ENCODE measurements at places on chromosomes 2 and 18. TPM values are rescaled to one million over a fixed set of nuclear protein-coding genes. Genes with fewer than 3 reads are reported as not detected.

- DNase-seq, result no peak
Measured at GRCh38 chr2:150476809-150477302, 10.6 kb downstream of the RND3 start.

GRCh38 chr18:59276047-59276446, 2.8 kb upstream of the RAX start:
- DNase-seq, result no peak

GRCh38 chr2:231399853-231400680, 4.6 kb downstream of the B3GNT7 start:
- no peak for DNase-seq

DNA sequence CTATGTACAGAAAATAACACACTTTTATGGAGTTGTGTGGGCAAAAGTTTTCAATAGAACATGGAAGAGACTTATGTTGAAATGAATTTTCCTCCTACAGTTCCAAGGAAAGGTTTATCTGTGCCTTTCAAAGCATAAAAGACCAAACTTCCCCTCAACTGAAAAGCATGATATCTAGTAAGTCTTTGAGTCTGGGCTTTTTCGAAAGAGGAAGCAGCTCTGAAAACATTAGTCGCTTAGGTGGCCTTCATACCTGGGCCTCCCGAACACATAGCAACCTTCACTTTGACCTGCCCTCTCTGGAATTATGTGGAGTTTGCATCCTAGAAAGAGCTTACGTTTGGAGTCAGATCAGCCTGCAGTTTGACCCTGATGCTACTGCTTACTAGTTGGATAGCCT, 4.8 kb upstream of the CAPN14 start:
- DNase-seq, result no peak

DNA sequence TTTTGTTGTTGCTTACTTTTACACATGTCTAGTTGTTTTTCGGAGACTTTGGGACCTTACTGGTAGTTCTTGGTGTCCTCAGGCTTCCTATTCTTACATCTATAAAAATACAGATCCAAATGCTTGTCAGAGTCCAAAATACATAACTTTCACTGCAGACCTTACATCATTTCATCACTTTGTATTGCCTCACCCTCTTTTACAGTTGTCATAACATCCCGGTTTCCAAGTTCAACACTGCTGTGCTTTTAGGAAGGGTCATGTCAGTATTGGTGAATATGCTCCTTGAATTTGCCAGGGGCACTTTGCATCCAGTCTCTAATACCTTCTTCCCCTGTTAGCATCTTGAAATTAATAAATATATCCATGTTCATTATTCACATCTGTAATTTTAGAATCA, 518.2 kb upstream of the RAB12 start:
- no peak for DNase-seq

DNA sequence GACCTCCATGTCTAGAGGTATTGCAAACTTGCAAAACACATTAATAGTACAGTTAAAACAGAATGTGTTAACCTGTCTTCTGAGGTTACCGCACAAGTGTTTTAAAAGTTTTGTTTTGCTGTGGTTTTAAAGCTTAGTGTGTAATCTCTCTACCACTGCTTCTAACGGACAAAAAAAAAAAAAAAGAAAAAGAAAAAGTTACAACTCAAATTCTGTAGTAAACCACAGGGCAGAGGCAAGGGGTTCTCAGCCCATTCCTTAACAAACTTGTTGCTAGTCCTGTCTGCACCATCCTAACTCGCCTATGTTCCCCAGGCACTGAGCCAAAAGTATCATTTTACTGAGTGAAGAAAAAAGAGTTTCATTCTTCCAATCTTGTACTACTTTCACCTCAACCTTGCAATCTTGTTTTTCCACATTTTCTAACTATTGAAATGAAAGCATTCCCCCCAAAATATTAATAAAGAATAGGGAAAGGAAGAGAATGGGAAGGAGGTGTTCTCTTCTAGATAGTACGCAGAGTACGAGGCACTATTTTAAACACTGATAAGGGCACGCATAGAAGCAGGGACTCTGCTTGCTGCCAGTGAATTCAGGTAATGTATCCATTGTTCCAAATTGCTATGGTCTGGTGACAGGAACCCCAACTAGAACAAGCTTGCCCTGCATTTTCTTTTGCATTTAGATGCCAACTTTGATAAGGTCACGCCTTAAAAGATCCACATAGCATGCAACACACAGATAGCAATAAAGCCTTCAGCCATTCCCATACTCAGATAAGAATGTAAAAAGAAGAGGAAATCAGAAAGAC, 47.1 kb downstream of the IKZF2 start:
- no peak for DNase-seq

DNA sequence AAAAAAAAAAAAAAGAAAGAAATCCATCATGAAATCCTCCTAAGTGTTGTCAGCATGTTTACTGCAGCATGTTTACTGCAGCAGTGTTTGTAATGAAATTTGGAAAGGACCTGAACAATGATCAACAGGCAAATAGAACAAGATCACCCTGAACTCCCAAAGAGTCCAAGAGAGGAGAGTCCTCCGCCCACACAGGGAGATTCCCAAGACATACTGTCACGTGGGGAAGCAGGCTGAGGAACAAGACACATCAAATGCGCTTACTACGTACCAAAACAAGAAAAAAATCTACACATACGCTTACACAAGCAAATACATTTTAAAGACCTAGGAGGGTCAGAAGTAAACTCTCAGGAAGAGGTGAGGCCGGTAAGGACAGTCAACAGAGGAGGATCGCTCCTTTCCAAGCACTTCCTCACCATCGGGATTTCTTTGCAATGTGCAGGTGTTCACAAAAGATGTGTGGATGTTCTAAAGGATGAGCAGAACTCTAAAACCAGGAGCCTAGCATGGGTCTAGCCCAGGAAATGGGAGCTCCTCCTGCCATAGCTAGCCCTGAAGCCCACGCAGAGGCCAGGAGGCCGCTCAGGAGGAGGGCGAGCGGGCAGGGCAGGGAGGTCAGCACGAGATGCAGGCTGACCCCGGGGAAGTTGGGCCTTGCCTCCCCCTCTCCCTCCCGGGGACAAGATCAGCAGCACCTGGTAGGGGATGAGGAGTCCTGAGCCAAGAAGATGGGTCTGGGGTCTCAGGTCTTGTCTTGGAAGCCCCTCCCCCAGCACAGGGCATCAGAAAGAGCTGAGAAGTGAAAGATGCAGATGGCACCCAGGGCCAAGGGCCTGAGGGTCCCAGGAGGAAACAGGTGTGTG, 66.4 kb downstream of the ZNF516 start:
- no peak for DNase-seq

- DNase-seq, result no peak
Measured at GRCh38 chr2:15803543-15804245, 136.7 kb upstream of the MYCN start.

- DNase-seq, result no peak
Measured at GRCh38 chr2:171401947-171402346, 31.8 kb downstream of the METTL8 start.

GRCh38 chr2:237466211-237466610, 20.8 kb upstream of the MLPH start:
- no peak for DNase-seq

DNA sequence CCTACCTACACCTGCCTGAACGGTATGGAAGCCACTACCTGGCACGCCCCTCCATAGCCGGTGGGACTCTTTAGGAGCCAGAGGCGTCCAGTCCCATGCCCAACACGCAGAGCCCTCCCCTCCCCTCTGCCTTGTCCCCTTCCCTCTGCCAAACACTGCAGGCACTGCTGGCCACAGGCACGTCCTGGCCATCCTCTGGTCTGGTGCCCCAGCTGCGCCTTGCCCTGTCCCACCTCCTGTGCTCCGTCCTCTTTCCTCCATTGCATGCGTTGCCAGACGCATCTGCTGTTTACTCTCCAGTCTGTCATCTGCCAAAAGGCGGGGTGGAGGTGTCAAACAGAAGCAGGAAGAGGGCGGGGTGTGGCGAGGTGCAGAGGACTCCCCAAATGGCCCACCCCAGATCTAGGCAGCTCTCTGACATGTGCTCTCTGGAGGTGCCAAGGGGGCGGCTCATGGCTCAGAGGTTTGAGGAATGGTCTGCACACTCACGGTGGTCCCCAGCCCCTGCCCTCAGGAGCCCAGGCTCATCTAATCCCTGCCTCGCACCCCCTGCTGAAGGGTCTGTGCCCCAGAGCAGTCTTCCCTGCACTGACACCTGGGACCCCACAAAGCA, 45.1 kb downstream of the HS6ST1 start:
- peak; percentile 41 for DNase-seq

DNA sequence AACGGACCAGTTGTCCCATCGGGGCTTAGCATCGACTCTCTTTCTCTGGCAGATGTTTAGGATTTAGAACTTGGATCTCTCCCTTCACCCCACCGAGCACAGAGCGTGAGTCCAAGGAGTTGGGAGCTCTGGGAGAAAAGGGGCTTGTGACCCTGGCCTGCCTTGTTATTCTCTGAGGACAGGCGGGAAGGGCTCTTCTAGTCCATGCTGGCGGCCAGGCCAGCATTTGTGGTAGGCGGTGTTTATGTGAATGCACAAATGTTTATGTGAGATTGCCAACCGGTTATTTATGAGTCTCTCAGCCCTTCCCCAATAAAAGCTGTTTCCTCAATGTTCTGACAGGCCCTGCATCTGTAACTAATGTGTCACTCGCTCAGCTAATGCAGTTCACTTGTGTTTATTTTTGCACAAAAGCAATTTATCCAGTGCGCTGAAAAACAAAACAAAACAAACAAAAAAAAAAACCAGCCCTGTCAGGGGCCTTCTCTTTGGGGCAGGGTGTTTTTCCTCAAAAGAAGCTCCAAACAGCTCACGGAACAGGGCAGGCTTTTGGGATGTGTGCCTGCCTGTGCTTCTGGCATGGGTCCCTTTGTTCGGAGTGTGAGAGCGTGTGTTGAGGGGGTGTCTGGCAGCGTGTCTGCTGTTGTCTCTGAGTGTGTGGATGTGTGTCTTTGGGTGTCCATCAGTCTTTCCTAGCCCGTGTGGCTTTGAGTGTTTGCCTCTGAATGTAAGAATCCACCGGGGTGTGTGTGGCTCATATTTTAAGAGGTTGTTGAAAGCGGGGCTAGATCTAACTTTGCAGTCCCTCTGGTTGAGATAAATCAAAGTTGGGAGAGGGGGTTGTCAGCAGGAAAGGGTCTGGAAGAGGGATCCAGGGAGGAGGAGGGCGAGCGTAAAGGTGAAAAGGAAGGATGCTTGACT, 52.8 kb upstream of the HAAO start:
- DNase-seq, result no peak

- peak; percentile 72 for DNase-seq
Measured at GRCh38 chr2:203578759-203579643, 43.9 kb upstream of the RAPH1 start.

- no peak for DNase-seq
Measured at GRCh38 chr18:3985664-3986063, 469.4 kb downstream of the DLGAP1 start.

- no peak for DNase-seq
Measured at GRCh38 chr2:216415541-216415940, 3.3 kb downstream of the SMARCAL1 start.

DNA sequence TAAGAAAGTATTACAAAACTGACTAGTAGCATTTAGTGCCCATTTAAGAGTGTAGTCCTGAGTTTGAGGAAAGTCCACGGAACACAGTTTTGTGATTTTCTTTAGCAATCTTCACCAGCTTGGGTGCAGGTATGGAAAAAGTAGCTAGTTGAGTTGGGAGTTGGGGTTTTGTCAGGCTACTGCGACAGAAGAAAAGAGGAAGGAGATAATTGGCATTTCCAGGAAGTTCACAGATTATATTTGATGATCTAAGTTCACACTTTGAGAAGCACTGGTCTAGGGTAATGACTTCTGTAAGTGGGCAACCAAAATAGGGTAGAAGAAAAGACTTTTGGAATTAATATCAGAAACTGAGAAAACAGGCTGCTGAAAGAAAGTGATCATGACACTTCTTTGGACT, 52.1 kb downstream of the VIL1 start:
- no peak for DNase-seq

GRCh38 chr18:74930616-74931015, 278.3 kb downstream of the PTGR3 start:
- DNase-seq, result no peak

DNA sequence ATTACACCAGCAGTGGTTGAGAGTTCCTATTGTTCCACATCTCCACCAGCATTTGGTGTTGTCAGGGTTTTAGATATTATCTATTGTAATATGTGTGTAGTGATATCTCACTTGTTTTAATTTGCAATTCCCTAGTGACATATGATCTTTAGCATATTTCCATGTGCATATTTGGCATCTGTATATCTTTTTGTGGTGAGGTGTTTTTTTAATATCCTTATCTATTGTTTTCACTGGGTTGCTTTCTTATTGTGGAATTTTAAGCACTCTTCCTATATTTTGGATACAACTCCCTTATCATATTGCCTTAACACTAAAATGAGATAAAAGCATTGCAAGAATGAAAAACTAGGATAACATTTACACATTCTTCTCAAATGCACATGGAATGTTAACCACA, 453.9 kb upstream of the FSIP2 start:
- DNase-seq, result no peak

GRCh38 chr2:130912471-130912870, 75.8 kb downstream of the ARHGEF4 start:
- no peak for DNase-seq

GRCh38 chr2:144459286-144459685, 60.6 kb downstream of the ZEB2 start:
- no peak for DNase-seq

GRCh38 chr18:61972389-61973264, 79.8 kb upstream of the RNF152 start:
- no peak for DNase-seq

CRYGD gene
- not detected for total RNA-seq

SCN1A gene
- not detected for total RNA-seq

CASP8 gene
- 50.9 TPM for total RNA-seq

GPR55 gene
- total RNA-seq, result 0.39 TPM

NAT8 gene
- total RNA-seq, result not detected

LRRC30 gene
- not detected for total RNA-seq

PRLH gene
- not detected for total RNA-seq

MOGAT1 gene
- total RNA-seq, result not detected

MFF gene
- 73.0 TPM for total RNA-seq

RASGRP3 gene
- 9.9 TPM for total RNA-seq

NMUR1 gene
- 2.0 TPM for total RNA-seq

ATOH8 gene
- 21.8 TPM for total RNA-seq

NEB gene
- 2.5 TPM for total RNA-seq

INO80B gene
- 55.9 TPM for total RNA-seq

NTSR2 gene
- not detected for total RNA-seq

REG3A gene
- total RNA-seq, result not detected

Measured in ureter (tissue), 1 donor.